ENCODE measurements at places on chromosomes 1 and 21. TPM values are rescaled to one million over a fixed set of nuclear protein-coding genes. Genes with fewer than 3 reads are reported as not detected.

DNA sequence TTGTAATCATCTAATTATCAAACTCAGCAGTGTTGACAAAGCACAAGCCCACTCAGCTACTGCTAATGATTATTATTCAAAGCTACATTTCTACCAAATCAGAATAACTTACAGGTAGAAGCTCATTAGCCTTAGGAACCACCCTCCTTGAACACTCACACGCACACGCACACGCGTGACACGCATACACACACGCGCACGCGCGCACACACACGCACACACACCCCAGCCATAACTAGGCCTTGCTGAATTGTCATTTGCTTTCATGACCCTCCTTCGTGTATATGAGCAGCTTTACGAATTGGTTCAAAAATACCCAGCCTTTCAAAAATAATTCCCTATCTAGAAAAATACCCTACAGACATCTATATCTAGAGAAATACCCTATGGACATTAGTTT, 195.6 kb downstream of the SMYD3 start:
- DNase-seq = no peak
- H3K27me3 ChIP-seq = no peaks in the 10 kb centered on the region
- H3K36me3 ChIP-seq = no peaks in the 10 kb centered on the region
- H3K4me3 ChIP-seq = no peak overlapping the region

GRCh38 chr1:74505928-74506710, 6.3 kb downstream of the LRRC53 start:
- H3K27me3 ChIP-seq = no peaks in the 10 kb centered on the region
- no peaks in the 10 kb centered on the region for H3K4me1 ChIP-seq
- DNase-seq = no peak
- no peak overlapping the region for H3K4me3 ChIP-seq
- H3K36me3 ChIP-seq = no peaks in the 10 kb centered on the region

- H3K4me1 ChIP-seq = no peaks in the 10 kb centered on the region
- H3K4me3 ChIP-seq = no peak overlapping the region
- H3K36me3 ChIP-seq = no peaks in the 10 kb centered on the region
- DNase-seq = no peak
- no peak overlapping the region for H3K27ac ChIP-seq
Observed at GRCh38 chr1:113938192-113938591, 9.1 kb downstream of the HIPK1 start.

DNA sequence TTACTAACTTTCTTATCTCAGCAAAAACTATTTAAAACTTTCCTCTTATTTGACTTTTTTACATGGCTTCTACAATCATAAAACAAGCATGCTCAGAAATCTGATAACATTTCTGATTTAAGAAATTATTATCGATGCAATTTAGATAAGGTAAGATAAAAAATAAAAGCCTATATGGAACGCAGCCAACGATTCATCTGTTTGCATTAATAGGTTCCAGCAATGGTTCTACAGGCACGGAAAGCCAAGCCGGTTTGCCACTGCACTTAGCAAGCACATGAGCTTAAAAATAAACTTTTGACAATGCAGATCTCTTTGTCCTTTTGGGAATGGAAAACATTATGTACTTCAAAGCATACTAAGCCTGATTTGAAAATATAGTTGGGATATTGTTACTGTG, 77.5 kb upstream of the KCNK2 start:
- no peaks in the 10 kb centered on the region for H3K4me1 ChIP-seq
- no peak for DNase-seq
- no peak overlapping the region for H3K4me3 ChIP-seq
- no peaks in the 10 kb centered on the region for H3K36me3 ChIP-seq
- no peaks in the 10 kb centered on the region for H3K27me3 ChIP-seq

DNA sequence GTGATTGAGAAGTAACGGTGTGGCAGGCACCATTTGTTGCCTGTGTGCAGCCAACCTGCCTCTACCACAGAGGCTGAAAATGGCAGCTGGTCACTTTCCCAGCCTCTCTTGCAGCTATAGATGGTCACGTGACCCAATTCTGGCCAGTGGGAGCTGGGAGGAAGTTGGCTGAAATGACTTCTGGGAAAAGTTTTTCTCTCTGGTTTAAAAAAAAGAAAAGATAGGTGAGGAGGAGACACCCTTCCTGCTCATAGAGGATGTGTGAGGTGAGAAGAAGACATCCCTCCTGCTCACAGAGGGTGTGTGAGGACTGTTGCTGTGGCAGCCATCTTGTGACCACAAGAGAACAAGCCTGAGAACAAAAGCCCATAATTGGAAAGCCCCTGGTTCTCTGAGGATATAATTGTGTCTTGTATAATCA, 122.8 kb downstream of the SYF2 start:
- no peak overlapping the region for H3K4me3 ChIP-seq
- no peaks in the 10 kb centered on the region for H3K36me3 ChIP-seq
- DNase-seq = no peak
- H3K27ac ChIP-seq = no peak overlapping the region

GRCh38 chr1:191589536-191589935, 568.7 kb upstream of the RGS18 start:
- H3K27me3 ChIP-seq = no peaks in the 10 kb centered on the region
- H3K27ac ChIP-seq = no peak overlapping the region
- H3K4me3 ChIP-seq = no peak overlapping the region
- no peaks in the 10 kb centered on the region for H3K4me1 ChIP-seq
- DNase-seq = no peak

DNA sequence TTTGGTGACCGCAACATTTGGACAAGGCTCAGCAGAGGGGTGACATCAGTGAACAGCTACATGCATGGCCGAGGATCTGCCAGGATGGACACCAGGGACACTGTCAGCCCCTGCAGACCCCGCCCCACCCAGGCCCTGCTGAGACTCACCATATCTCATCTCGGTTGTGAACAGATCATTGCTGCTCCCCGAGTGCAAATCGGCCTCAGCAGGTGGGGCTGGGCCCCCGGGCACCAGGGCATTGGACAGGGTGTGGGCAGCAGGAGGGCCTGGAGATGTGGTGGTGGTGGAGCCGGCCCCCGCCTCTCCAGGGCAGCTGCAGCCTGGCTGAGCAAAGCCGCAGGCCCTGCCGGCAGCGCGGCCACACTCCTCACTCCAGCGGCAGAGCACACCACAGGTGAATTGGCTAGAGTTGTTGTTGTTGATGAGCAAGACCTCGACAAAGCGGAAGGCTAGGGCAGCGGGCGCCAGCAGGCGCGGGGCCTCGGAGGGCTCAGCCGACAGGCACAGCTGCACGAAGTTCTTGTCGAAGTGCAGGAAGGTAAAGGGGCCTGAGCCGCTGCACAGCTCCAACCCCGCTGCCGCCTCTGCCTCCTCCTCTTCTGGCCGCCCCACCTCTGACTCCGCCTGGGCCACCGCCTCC, 8.2 kb downstream of the ADGRB2 start:
- H3K36me3 ChIP-seq = no peaks in the 10 kb centered on the region
- no peaks in the 10 kb centered on the region for H3K27me3 ChIP-seq
- H3K4me3 ChIP-seq = no peak overlapping the region
- no peak overlapping the region for H3K27ac ChIP-seq

DNA sequence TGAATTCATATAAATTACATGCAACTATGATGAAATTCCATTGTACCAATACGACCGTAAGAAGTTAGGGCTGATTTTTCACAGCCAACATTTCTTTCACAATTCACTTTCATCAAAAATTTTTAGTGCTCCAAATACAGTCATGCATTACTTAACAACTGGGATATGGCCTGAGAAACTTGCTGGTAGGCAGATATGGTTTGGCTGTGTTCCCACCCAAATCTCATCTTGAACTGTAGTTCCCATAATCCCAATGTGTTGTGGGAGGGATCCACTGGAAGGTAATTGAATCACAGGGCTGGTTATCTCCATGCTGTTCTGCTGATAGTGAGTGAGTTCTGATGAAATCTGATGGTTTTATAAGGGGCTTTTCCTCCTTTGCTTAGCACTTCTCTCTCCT, 244.4 kb downstream of the AKT3 start:
- no peak overlapping the region for H3K27ac ChIP-seq
- no peaks in the 10 kb centered on the region for H3K4me1 ChIP-seq
- no peak overlapping the region for H3K4me3 ChIP-seq
- DNase-seq = no peak
- no peaks in the 10 kb centered on the region for H3K27me3 ChIP-seq
- H3K36me3 ChIP-seq = no peaks in the 10 kb centered on the region

- H3K27ac ChIP-seq = no peak overlapping the region
- no peak overlapping the region for H3K4me3 ChIP-seq
- H3K4me1 ChIP-seq = no peaks in the 10 kb centered on the region
- no peaks in the 10 kb centered on the region for H3K36me3 ChIP-seq
- no peak for DNase-seq
- H3K27me3 ChIP-seq = no peaks in the 10 kb centered on the region
Observed at GRCh38 chr1:239126884-239127283, 259.5 kb upstream of the CHRM3 start.

- no peak overlapping the region for H3K27ac ChIP-seq
- no peaks in the 10 kb centered on the region for H3K36me3 ChIP-seq
- no peak for DNase-seq
- no peak overlapping the region for H3K4me3 ChIP-seq
Observed at GRCh38 chr1:192284927-192285326, 31.9 kb upstream of the RGS21 start.

- H3K4me1 ChIP-seq = peaks cover 47% of the 10 kb centered on the region
- H3K4me3 ChIP-seq = peak overlapping the region; percentile 41
- no peak for DNase-seq
- H3K27ac ChIP-seq = peak overlapping the region; percentile 89
Observed at GRCh38 chr1:224503161-224504118, 68.8 kb upstream of the WDR26 start.

DNA sequence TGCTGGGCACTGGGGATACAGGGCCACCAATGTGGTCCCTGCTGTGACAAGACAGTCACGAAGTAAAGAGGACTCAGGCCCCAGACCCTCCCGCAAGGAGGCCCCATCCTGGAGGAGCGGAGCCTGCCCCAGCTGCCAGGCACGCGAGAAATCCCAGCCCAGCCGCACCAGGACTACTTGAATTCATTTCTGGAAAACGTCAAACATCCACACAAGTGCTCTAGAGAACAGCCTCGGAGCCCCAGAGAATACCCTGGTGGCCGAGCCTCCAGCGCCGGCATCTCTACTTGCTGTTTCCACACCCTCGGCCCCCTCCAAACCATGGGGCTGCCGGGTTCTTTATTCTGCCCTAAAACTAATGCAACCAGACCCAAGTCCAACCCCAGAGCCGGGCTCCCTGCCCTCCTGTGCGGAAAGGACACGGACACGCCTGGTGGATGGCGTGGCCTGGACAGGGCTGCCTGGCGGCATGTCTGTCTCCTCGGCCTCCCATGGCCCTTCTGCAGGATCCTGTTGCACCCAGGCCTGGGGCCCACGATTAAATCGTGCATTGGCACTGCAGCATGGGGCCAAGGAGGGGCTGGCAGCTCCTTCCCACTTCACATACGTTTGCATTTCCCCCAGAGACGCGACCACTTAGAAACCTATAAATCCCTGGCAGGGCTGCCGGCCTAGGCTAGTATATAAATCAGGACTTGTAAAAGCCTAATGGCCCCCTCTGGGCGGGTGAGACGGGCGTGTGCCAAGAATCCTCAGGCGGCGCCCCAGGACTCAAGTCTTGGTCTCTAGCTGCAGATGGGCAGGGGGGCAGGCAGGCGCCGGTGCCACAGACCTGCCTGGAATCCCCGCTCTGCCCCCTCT, 41.2 kb downstream of the DMRTB1 start:
- H3K36me3 ChIP-seq = no peaks in the 10 kb centered on the region
- no peak overlapping the region for H3K27ac ChIP-seq
- H3K4me1 ChIP-seq = no peaks in the 10 kb centered on the region
- H3K4me3 ChIP-seq = no peak overlapping the region
- no peak for DNase-seq

- H3K4me3 ChIP-seq = no peak overlapping the region
- DNase-seq = no peak
- no peak overlapping the region for H3K27ac ChIP-seq
- no peaks in the 10 kb centered on the region for H3K36me3 ChIP-seq
- peaks cover 12% of the 10 kb centered on the region for H3K27me3 ChIP-seq
Observed at GRCh38 chr1:154809436-154810413, 60.4 kb downstream of the KCNN3 start.

DNA sequence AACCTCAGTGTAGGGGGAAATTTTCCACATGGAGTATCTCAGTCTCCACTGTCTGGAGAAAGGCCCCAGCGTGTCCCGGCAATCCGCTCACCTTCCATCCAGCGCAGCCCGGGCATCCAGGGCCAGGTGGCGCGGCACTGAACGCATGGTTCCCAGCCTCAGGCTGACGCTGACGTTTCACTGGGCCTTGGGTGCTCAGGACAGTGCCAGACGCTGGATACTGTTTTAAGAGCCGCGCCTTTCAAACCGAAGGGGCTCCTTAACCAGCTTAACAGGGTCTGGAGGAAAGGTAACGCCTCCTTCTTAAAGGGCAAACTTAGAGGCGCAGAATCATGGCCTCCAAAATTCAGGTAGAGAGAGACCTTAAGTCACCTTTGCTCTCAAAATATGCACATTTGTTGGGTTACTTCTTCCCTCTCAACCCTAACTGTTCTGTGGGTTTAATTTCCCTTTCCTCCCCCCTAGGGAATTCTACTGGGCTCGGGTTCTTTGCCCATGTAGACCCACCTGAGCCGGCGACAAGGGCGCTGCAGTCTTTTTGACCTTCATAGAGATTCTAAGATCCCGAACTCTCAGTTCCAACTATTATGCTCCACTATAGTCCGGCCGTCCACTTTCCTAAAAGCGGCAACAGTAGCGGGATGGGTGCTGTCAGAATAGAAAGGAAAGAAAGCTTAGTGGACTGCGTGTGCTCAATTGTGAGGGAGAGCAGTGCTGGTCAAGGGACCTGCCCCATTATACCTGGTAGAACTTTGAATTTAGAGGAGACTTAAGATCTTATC, 3.5 kb upstream of the LHX9 start:
- H3K36me3 ChIP-seq = no peaks in the 10 kb centered on the region
- H3K4me3 ChIP-seq = no peak overlapping the region
- peaks cover 53% of the 10 kb centered on the region for H3K27me3 ChIP-seq
- H3K4me1 ChIP-seq = peaks cover 16% of the 10 kb centered on the region
- no peak overlapping the region for H3K27ac ChIP-seq

GRCh38 chr1:210771131-210771530, 362.8 kb downstream of the KCNH1 start:
- H3K4me3 ChIP-seq = no peak overlapping the region
- no peaks in the 10 kb centered on the region for H3K36me3 ChIP-seq
- H3K4me1 ChIP-seq = no peaks in the 10 kb centered on the region
- DNase-seq = no peak
- no peak overlapping the region for H3K27ac ChIP-seq

Gene TNFRSF8
- total RNA-seq = 0.13 TPM

Gene RC3H1
- 21.4 TPM for total RNA-seq

Gene PRPF38A
- total RNA-seq = 41.6 TPM

Gene NCDN
- total RNA-seq = 64.1 TPM

Gene DIRAS3
- total RNA-seq = not detected

Gene VASH2
- 1.7 TPM for total RNA-seq

Gene LRRC38
- not detected for total RNA-seq

Gene KCNE2
- total RNA-seq = not detected

Gene SMIM1
- 35.5 TPM for total RNA-seq

Gene RPE65
- not detected for total RNA-seq

Gene TMOD4
- total RNA-seq = 0.80 TPM

Gene CELA3A
- total RNA-seq = 5.9 TPM

Gene STIL
- total RNA-seq = 31.6 TPM
